Neural crest cell (in vitro differentiated cells): ENCODE measurements at places on chromosomes 13 and 19. TPM values are rescaled to one million over a fixed set of nuclear protein-coding genes. Genes with fewer than 3 reads are reported as not detected.

ETHE1 gene
- total RNA-seq = 23.7 and 25.0 TPM in 2 replicates

ITGBL1 gene
- total RNA-seq = not detected in 2 replicates

LCP1 gene
- 7.6 and 8.5 TPM in 2 replicates for total RNA-seq

CNN1 gene
- 1.6 and 1.8 TPM in 2 replicates for total RNA-seq

OR7A5 gene
- not detected in 2 replicates for total RNA-seq

SNRPA gene
- 213 and 214 TPM in 2 replicates for total RNA-seq

CCDC70 gene
- not detected in 2 replicates for total RNA-seq

SGCG gene
- not detected in 2 replicates for total RNA-seq

VSTM2B gene
- 0.21 TPM in 1 of 2 replicates, not detected in the other for total RNA-seq

GPC5 gene
- 0.28 and 0.84 TPM in 2 replicates for total RNA-seq

DNA sequence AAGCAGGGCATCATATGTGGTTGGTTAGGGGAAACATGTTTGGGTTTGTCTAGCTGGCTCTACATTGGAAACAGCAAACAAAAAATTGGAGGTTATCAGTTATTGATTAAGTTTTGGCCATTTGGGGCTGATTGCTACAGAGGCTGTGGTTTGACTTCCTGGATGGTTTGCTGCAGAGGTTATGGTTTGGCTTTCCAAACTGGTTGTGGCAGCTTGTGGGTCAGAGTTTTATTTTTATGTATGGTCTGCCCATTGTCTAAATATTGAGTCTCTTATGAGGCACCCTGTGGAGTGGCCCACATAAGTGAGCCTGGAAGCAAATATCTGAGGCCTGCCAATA lies 261.6 kb downstream of the GPC5 start:
- DNase-seq = no peak

- no peak for DNase-seq
Observed at GRCh38 chr13:95361686-95362085, 60.4 kb upstream of the ABCC4 start.

GRCh38 chr19:17473041-17473440 lies 2.7 kb downstream of the SLC27A1 start:
- no peak for DNase-seq

GRCh38 chr13:99145461-99145860 lies 55.2 kb upstream of the UBAC2 start:
- no peak for DNase-seq

DNA sequence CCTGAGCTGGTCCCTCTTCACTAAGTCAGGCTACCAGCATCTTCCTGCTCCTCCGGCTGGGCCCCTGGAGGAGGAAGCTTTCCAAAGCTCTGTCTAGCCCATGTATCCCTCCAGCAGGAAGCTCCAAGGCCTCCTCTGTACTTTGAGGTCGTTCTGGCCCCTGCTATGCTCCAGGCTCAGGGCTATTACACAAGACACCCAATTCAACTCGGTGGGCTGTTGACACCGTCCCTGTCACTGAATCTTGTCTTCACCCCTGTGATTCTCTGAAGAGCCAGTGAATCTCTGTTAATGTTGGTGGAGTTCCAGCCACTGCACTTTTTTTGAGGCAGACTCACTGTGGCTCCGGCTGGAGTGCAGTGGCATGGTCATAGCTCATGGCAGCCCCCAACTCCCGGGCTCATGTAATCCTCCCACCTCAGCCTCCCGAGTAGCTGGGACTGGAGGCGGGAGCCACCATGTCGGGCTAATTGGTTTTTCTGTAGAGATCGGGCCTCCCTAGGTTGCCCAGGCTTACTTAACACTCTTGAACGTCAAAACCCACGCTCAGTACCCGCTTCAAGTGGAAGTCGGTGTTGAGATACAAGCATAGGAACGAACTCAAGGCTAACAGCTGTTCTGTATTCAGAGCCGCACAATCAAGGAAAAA lies 512 bp upstream of the REX1BD start:
- DNase-seq = no peak

DNA sequence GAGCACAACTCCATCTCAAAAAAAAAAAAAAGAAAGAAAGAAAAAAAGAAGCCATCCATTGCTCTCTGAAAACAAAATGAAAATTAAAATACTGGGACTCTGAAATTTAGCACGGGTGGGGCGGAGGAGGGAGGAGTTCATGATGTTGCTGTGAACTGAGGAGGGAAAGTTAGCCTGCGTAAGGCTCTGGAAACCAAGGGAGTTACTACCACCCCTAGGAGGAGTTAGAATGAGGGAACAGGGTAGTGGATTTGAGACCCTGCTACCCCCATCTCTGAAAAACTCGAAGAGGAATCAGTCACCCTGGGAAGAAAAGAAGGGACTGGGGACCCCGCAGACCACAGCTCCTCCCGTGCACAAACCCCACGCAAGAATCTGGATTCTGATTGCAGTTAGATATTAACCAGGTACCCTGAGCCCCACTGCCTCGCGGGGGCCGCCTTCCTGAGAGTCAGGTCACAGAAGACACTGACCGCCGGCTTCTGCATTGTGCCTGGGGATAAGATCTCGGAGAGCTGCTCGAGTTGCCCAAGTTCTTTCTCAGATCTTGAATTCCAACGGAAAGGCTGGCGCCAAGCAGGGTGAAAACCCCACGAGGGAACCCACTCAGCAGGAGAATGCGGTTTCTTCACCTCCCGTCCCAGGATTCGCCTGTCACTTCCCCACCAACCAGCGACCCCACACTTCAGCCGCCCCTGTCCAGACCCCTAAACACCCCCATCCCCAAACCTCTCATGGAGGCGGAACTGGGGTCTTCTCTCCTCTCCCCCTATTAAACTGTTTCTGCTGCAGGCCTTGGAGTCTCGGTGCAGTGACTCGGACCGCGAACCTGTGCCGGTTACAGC lies 870 bp downstream of the ZNF442 start:
- DNase-seq = peak; percentile 20

DNA sequence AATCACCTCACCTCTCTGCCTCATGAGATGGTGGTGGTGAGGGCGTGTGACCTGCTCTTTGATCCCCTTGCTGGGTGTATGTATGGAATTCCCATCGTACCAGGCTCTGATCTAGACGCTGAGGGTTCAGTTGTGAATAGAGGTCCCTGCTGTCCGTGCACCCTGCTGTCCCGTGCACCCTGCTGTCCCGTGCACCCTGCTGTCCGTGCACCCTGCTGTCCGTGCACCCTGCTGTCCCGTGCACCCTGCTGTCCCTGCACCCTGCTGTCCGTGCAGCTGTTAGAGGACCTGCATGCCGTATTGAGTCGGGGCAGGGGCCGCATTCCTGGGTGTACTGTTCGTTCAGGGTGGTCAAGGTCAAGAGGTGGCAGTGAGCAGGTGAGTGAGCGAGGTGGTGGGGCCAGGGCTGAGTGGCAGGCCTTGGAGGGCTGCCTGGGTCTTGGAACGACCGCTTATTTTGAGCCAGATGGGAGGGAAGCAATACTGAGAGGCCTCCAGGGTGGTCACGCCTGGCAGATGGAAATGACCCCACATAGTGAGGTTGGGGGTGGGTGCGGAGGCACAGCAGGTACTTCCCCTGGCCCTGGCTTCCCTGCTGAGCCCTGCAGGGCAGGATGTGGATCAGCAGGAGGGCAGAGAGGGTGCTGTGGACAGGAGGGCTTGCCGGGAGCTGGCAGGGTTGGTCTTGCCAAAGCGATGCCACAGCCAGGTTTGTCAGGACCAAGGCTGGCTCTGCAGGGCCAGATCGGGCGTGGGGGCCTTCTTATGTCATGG lies 4.6 kb upstream of the EPN1 start:
- DNase-seq = no peak

- DNase-seq = peak; percentile 47
Observed at GRCh38 chr19:49809160-49809940, 3.7 kb downstream of the FUZ start.

DNA sequence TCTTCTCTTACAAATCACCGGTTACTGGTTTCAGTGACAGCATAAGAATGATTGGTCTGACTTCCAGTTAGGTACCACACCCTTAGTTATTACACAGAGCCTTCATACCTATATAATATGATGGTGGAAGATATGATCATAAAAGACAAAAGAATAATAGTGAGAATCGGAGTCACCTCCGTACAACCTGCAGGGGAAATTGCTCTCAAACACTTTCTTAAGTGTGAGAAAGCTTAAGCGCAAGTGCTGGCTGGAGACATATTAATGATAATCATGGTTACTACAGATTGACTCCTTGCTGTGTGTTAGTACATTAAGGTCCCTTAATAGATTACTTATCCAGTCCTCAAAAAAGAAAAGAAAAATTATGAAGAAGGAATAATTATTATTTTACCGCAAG lies 1.8 kb upstream of the LHFPL6 start:
- no peak for DNase-seq

DNA sequence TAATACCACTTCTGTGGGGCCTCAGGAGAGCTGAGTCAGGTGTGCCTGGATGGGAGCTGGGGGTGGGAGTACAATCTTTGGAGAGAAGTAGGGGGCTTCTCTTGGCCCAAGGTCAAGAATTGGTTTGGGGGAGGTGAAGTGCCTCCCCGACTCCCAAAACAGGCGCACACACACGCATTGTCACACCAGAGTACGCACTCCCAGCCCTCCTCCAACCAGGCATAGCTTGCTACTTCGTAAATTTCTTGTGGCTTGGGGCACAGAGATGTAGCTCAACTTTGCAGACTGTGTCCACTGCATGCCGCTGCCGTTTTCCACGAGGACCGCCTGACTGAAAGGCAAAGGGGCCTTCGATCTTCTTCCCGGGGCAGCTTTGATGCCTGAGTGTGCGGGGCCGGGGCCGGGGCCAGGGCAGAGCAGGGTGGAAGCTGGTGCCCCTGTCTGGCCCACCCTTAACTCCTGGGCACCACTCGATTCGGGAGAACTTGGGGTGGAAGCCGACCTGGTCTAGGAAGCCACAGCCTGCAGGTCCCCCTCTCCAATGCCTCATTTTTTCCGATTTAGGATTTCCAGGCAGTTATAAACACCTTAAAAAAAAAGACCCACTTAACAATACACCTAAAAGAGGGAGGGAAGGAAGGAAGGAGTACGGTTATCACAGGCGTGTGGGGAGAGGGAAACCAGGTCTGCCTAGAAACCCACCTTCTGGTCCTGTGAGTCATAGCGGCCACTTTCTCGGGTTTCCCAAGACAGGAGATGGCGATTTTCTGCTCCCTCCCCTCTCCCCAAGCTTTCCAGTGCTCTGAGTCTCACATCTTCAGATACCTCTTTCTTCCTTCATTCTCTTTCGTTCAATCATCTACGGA lies 5.8 kb upstream of the TSHZ3 start:
- no peak for DNase-seq

DNA sequence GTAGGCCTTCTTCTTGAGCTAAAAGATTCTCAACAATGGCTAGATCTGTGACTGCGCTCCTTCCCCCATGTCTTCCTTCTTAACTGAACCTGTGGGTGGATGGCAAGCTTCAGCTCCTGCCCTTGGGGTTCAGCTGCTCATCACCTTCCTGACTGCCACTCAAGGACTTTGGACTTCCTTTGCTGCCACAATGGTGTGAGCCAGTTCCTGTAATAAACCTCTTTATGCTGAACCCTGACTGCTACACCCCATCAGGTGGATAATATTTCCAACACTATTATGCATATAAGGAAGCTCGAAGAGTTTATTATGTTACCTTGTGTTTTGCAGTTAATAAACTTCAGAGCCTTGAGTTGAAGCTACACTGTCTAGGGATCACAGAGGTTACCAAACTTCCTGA lies 208.9 kb upstream of the SLC10A2 start:
- no peak for DNase-seq

- DNase-seq = no peak
Observed at GRCh38 chr13:45138282-45138681, 18.0 kb downstream of the GTF2F2 start.

- DNase-seq = peak; percentile 79
Observed at GRCh38 chr19:20565321-20566018, at the start of gene ZNF737. ZNF737 (minus strand) TSS chr19:20565781; CDS start chr19:20565640, 141 bp downstream.

- DNase-seq = no peak
Observed at GRCh38 chr13:31408927-31409326, 209.2 kb downstream of the B3GLCT start.

- no peak for DNase-seq
Observed at GRCh38 chr13:110554227-110554836, 7.2 kb downstream of the RAB20 start.

DNA sequence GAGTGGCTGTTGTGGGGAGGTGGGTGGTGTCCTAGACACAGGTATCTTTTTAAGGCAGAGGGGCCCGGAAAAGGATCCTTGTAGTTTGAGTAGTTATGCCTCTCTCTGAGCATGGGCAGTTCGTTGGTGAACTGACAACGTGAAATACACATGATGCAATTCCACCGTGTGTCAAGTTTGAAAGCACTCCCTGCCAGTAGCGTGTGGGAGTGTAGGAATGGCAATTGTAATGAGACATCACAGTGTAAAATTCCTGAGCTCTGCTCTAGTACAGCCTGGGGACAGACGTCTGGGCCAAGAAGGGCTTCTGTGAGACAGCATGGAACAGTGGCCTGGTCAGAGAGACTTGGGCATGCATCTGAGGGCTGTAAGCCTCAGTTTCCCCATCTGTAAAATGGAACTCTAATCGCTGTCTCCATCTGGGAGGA lies 10.4 kb upstream of the ASF1B start:
- no peak for DNase-seq

GRCh38 chr13:87981416-87981815 lies 310.2 kb downstream of the SLITRK5 start:
- no peak for DNase-seq

DNA sequence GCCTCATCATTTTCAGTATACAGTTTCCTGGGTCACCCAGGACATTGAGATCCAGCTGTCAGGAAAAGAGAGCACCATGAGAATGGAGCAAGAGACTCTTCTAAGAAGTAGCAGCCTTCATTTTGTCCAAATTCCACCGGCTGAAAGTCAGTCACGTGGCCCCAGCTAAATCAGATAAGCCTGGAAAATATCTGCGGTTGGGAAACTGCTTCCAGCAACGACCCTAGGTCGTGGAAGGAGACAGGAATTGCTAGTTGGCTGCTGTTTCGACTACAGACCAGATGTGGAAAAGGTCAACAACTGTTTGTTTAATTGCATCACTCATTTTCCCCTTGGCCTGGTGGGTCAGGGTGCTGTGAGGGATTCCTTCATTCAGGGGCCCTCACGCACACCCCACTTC lies 107.0 kb downstream of the ZNF536 start:
- DNase-seq = no peak

- DNase-seq = peak; percentile 72
Observed at GRCh38 chr13:107864543-107865317, 350.6 kb downstream of the LIG4 start.

- DNase-seq = no peak
Observed at GRCh38 chr19:10888421-10888866, 17.1 kb downstream of the CARM1 start.

GRCh38 chr19:41386442-41386841 lies 10.1 kb downstream of the TMEM91 start:
- no peak for DNase-seq

DNA sequence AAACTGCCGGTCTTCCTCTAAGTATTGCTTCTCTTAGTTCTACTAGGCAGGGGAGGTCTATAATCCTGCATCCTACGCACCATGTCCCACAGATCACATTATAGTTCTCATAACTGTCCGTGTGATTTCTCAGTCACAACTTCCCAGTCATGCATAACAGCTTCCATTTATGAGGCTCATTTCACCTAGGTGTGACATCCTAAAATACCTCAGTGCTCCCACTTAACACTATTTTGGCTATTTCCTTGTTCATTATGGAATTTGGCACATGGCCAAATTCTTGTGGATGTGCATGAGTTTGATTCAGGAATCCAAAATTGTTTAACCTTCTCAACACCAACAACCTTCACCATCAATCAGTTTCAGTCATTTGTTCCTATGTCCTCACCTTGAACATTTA lies 989.9 kb downstream of the OLFM4 start:
- no peak for DNase-seq

- DNase-seq = no peak
Observed at GRCh38 chr13:30551189-30551588, 66.5 kb upstream of the USPL1 start.
